GM23338 (cell line): ENCODE measurements at places on chromosomes 16 and 17. TPM values are rescaled to one million over a fixed set of nuclear protein-coding genes. Genes with fewer than 3 reads are reported as not detected.

The MYH13 gene
- total RNA-seq = not detected in 2 replicates

The TBC1D3 gene
- not detected in 2 replicates for total RNA-seq

The PYDC1 gene
- not detected in 2 replicates for total RNA-seq

The NACA2 gene
- total RNA-seq = not detected in 2 replicates

The CNTD1 gene
- not detected in 2 replicates for total RNA-seq

The DLX3 gene
- total RNA-seq = 0.14 TPM in 1 of 2 replicates, not detected in the other

DNA sequence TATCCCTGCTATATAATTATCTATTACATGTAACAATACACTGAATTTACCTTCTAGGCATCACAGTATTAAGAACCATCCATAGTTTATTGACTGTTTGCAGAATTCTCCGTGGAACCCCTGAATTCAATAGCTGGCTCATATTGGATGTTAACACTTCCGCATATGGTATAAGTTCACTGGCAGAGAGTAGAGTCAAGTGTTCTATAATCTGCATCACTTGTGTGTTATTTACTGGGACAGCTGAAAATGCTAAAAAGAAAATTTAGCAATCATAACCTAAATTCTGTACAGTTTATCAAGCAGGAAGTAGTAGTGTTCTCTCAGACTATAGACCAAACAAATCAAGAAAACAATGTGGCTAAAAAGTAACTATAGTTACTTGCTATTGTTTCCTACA lies 14.5 kb upstream of the BRIP1 start:
- H3K4me1 ChIP-seq = no peaks in the 10 kb centered on the region
- H3K27me3 ChIP-seq = no peaks in the 10 kb centered on the region
- peaks cover 16% of the 10 kb centered on the region for H3K36me3 ChIP-seq
- no peak overlapping the region for H3K27ac ChIP-seq
- no peak for DNase-seq
- no peak overlapping the region for H3K4me3 ChIP-seq

- H3K4me3 ChIP-seq = no peak overlapping the region
- 0 out of 2 replicates have a peak, but pooled peaks cover 3% of the 10 kb centered on the region for H3K27me3 ChIP-seq
- peaks cover 10% of the 10 kb centered on the region; the same call in 1 of the 2 replicates for H3K4me1 ChIP-seq
- H3K27ac ChIP-seq = peak overlapping the region; percentile 42; the same call in 1 of the 2 replicates
Observed at GRCh38 chr16:79605999-79606398, 5.5 kb upstream of the MAF start.

DNA sequence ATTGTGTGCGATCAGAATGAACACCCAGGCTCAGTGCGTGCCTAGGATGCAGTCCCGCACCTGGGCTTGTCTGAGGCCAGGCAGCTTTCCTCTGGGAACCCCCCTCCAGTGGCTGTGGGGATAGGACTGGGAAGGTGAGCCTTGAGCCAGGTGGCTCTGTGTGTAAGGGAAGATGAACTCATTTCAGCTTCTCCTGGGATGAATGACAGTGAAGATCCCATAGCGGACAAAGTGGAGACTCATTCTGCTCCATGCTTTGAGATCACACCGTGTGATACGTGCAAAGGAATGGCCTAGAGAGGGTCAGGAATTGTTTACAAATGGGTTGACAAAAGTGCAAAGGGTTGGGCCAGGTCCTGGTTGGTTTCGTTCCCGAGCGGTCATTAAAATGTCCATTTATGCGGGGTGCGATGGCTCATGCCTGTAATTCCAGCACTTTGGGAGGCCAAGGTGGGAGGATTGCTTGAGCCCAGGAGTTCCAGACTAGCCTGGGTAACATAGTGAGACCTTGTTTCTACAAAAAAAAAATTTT lies 15.8 kb downstream of the GPRC5C start:
- no peaks in the 10 kb centered on the region for H3K36me3 ChIP-seq
- H3K4me3 ChIP-seq = no peak overlapping the region
- H3K27ac ChIP-seq = no peak overlapping the region

DNA sequence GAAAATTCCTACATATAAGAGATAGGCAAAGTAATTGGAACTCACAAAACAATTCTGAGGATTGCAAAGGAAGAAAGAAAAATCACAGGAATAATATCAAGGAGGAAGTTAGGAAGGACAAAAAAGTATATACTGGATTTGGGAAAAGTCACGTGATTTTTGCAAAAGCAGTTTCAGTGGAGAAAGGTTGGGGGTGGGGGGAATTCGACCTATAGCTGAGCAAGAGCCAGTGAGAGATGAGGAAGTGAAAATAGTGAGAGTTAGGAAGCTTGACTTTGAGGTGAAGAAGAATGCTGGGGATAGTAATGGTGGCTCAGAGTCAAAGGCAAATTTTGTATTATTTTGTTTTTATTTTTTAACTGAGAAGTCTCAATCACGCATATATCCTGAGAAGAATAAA lies 438.0 kb upstream of the PMFBP1 start:
- peaks cover 21% of the 10 kb centered on the region for H3K4me1 ChIP-seq
- DNase-seq = no peak
- H3K36me3 ChIP-seq = no peaks in the 10 kb centered on the region
- H3K4me3 ChIP-seq = no peak overlapping the region
- H3K27ac ChIP-seq = peak overlapping the region; percentile 20; the same call in 1 of the 2 replicates

DNA sequence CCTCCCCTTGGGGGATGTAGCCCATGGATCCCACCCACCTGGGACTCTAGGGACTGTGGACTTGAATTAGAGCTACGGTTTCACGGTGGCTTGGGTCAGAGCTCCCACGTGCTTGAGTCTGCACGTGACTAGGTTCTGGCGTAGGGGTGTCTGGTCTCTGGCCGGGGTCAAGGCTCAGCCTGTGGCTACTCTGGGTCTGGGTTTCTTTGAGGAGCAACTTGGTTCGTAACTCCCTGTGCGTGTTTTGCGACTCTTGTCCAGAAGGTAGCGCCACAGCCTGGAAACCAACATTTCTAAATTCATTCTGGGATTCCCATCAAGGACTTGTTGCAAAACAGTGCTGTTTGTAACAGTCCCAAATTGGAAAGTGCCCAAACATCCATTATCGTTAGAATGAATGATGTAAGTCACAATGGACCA lies 470 bp upstream of the GGT6 start:
- peaks cover 9% of the 10 kb centered on the region for H3K4me1 ChIP-seq
- H3K36me3 ChIP-seq = no peaks in the 10 kb centered on the region
- peak; percentile 69 for DNase-seq
- no peaks in the 10 kb centered on the region for H3K27me3 ChIP-seq

- peaks cover 21% of the 10 kb centered on the region for H3K4me1 ChIP-seq
- 0 out of 2 replicates have a peak, but pooled peaks cover 9% of the 10 kb centered on the region for H3K36me3 ChIP-seq
- no peak overlapping the region for H3K4me3 ChIP-seq
- no peak overlapping the region for H3K27ac ChIP-seq
Observed at GRCh38 chr17:78174346-78174869, 6.0 kb downstream of the SYNGR2 start.

DNA sequence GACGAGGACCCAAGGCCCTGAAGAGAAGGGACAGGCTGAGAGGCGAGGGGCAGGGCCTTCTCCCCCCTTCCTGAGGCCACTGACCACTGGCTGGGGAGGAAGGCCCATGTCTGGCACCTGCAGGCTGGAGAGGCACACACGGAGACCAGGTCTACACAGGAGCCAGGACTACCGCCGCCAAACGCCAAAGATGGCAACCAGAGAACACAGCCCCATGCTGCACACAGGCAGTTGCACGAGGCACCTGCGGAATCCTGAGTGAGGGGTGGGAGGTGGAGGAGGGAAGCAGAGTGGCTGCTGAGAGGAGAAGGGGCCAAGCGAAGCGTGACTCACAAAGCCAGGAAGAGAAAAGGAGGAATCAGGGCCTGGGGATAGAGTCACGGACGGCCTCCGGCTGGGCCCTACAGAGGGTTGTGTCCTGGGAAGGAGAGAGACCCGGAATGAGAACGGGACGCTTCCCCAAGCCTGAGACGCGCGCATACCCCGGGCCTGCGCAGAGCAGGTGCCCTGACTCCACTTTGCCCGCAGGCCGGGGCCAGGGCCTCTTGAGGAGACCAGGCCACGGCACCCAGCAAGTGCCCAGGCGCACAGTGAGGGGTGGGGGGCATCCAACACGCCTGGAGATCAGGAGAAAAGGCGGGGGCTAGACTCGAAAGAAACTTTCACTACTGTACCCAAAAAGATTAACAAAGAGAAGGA lies 28.7 kb upstream of the C16orf95 start:
- H3K27ac ChIP-seq = no peak overlapping the region
- DNase-seq = no peak
- no peaks in the 10 kb centered on the region; the same call in 1 of the 2 replicates for H3K36me3 ChIP-seq
- no peak overlapping the region for H3K4me3 ChIP-seq
- H3K27me3 ChIP-seq = no peaks in the 10 kb centered on the region

DNA sequence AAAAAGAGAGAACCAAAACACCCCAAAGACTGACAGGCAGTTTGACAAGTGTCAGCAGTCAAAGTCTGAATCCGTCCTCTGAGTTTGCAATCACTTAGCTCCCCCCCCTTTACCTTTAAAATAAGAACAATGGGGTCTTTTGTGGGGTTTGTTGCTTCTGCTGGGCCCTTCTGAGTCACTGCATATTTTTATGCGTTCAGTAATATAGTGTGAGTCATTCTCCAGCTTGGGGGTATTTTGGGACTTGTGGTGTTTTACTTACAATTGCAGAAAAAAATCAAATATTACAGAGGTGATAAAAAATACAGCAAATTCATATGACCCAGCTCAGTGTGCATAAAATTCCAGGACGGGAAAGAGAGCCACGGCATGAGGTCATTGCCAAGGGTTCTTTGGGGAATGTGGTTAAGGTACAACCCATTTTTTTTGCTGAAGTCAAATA lies 120.1 kb downstream of the CYLD start:
- H3K4me1 ChIP-seq = no peaks in the 10 kb centered on the region
- no peaks in the 10 kb centered on the region for H3K27me3 ChIP-seq

GRCh38 chr16:66652661-66653360 lies 43.7 kb downstream of the CMTM4 start:
- H3K27ac ChIP-seq = no peak overlapping the region
- peaks cover 8% of the 10 kb centered on the region for H3K4me1 ChIP-seq
- no peaks in the 10 kb centered on the region for H3K36me3 ChIP-seq
- H3K27me3 ChIP-seq = no peaks in the 10 kb centered on the region
- DNase-seq = no peak
- H3K4me3 ChIP-seq = no peak overlapping the region

DNA sequence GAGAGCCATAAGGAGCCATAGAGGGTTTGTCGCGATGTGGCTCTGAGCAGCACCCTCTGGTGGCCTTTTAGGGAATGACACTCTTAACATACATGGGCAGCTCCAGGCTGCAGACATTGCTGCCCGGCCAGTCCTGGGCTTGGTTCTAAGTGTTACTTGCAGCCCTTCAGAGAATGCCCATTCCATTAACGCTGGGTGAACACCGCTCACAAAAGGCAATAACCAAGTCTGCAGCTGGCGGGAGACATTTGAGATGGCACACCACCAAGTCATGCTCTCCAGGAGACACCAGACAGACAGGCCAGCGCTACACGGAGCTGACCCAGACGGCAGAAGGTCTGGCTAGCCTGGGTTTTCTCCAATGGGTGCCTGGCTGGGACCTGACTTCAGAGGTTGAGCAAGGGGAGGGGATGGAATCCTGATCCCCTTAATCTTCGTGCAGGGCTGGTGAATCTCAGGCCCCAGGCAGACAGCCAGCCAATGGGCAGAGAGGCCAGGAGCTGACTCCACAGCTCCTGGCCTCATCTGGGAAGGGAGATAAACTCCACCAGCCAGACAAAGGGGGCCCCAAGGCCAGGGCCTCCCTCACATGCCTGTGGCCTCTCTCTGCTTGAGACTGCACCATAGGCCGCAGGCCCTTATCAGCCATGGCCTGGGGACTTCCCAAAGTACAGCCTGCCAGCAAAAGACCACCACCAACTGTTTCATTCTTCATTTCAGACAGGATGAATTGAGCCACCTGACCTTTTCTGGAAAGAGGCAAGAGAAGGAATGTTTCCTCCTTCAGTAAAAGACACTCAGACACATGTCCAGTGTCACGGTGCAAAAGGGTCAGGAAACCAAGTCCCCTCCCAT lies 58.8 kb downstream of the ZDHHC7 start:
- H3K4me1 ChIP-seq = no peaks in the 10 kb centered on the region
- H3K36me3 ChIP-seq = no peaks in the 10 kb centered on the region
- no peaks in the 10 kb centered on the region for H3K27me3 ChIP-seq

DNA sequence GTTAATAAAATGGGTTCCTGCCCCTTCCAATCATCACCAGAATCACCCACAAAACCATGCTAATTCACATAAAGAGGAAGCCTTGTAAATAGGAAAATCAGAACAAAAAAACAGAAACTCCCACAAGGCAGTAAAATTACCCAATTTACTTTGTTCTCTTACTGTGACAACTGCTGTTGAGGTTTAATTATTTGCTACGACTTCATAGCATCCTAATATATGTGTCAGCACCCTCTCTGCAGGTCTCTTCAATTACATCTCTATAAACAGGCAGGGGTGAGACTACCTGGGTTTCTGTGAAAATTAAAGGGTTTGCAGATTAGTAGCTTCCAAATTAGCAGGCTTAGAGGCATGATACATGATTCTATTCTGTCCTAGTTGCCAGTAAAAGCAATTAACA lies 2.7 kb downstream of the WDR59 start:
- no peaks in the 10 kb centered on the region for H3K4me1 ChIP-seq
- DNase-seq = no peak
- H3K27ac ChIP-seq = peak overlapping the region; percentile 55; the same call in 1 of the 2 replicates
- no peaks in the 10 kb centered on the region for H3K27me3 ChIP-seq
- no peaks in the 10 kb centered on the region; the same call in 1 of the 2 replicates for H3K36me3 ChIP-seq

- no peak overlapping the region for H3K4me3 ChIP-seq
- no peaks in the 10 kb centered on the region for H3K36me3 ChIP-seq
- H3K27me3 ChIP-seq = peaks cover 9% of the 10 kb centered on the region; the same call in 1 of the 2 replicates
- DNase-seq = no peak
- no peak overlapping the region for H3K27ac ChIP-seq
- no peaks in the 10 kb centered on the region for H3K4me1 ChIP-seq
Observed at GRCh38 chr17:58236394-58236793, 2.0 kb upstream of the LPO start.

DNA sequence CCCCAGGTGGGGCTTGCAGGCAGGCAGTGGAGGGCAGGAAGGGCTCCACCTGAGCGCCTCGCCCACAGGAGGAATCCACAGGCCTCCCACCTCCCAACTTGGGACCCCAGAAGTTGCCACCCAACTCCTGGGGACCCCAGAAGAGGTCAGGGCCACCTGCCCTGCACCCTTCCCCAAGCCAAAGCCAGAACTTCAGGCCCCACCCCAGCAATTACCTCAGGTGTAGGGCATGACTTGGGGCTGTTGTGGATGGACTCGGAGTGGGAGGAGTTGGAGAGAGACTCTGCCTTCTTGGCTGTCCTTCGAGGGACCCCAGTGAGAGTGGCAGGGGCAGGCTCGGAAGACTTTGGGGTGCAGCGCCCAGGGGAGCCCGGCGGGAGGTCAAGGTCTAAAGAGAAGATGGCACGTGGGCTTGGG lies 10.5 kb downstream of the TSPOAP1 start:
- H3K27me3 ChIP-seq = no peaks in the 10 kb centered on the region
- H3K36me3 ChIP-seq = no peaks in the 10 kb centered on the region
